Stimulated activated CD8-positive, alpha-beta memory T cell treated with anti-CD3 and anti-CD28 coated beads, Interleukin-15, amount 100 ng/mL, for 1 hour (primary cell): ENCODE measurements at places on chromosomes 2 and 18.

GRCh38 chr2:169775765-169776164 is 22.9 kb upstream of the SSB start:
- no peak for DNase-seq

DNA sequence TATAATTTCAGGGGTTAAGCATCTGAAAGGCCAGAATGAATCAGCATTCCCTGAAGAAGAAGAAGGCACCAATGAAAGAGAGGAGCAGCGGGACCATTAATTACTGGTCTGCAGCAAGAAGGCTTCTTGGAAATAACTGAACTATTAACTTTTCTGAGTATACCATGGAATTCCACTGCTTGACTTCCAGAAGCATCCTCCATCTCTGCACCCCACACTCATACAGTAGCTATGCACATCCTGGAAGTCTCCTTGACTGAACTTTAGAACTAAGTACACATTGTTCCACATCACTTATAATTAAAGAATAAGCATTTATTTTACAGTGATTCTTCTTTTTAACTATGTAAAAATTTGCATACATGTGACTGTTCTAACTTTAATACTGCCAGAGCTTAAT is 131.5 kb downstream of the PPP1R1C start:
- no peak for DNase-seq

DNA sequence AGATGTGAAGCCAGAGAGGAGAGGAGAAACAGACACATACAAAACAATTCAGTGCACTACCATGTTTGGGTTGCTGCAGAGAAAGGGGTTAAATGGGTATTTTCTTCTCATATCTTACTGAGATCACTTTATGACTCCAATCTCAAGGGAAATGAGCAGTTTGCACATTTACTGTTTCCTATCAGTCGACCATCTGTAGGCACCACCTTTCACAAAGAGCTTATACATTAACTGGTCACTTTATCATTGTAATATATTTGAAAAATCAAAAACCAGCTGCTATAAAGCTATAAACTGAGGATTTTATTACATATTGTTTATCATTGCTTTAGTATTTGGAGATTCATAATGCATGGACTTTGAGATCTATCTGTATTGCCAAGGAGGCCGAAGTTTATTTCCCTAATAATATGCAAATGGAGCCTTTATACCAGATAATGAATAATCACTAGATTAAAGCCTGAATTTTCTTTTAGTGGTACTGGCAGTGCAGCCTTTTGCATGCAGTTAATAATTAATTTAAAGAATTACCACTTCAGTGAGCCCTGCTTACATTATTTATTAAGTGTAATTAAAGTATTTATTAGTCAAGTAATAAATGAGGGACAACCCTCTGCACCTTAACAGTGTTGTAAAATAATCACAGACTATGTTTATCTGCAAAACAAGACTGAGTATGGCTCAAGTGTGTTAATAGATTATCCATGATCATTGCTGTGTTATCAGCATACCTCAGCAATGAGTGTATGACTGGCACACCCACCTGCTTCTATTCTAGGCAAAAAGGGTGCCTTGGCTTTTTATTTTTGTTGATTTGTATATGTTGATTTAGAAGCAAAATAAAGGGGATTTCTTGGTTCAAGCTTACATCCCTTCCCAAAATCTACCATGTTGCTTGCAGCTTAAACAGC is 167.7 kb upstream of the SLC14A2 start:
- no peak for DNase-seq

GRCh38 chr2:17752246-17752645 is 1.4 kb downstream of the SMC6 start:
- DNase-seq, result no peak

DNA sequence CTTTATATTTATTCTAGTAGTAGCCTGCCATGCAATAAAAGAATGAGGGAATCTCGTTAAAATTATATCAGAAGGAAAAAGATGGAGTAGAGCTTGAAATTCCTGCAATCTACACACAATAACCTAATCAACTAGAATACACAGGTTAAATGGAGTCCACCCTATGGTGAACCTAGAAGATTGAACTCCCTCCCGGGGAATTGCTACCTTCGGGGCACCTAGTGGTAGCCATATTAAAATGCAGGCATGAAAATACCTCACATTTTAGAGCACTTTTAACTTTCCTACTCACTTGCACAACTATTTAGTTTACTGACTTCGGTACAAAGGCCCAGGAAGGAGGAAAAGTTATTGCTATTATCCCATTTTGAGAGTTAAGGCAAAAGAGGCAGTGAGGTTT is 174.5 kb downstream of the SS18 start:
- DNase-seq, result no peak

DNA sequence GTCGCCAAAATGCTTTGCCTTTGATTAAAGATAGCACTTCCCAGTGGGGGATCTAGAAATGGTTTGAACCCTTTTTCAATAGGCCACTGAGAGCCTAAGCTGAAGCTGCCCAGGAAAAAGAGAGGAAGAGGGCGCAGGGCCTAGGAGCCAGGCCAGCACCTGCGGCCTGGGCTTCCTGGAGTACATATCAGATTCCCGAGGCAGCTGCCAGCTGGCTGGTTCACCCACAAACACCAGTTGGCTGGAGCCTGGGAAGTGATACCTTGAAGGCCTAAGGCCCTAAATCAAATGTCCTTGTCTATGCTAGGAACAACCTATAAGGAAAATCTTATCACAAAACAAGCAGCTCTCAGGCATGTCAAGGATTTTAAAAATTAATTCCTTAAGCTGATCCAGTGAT is 37.1 kb downstream of the ANKRD44 start:
- DNase-seq, result no peak

DNA sequence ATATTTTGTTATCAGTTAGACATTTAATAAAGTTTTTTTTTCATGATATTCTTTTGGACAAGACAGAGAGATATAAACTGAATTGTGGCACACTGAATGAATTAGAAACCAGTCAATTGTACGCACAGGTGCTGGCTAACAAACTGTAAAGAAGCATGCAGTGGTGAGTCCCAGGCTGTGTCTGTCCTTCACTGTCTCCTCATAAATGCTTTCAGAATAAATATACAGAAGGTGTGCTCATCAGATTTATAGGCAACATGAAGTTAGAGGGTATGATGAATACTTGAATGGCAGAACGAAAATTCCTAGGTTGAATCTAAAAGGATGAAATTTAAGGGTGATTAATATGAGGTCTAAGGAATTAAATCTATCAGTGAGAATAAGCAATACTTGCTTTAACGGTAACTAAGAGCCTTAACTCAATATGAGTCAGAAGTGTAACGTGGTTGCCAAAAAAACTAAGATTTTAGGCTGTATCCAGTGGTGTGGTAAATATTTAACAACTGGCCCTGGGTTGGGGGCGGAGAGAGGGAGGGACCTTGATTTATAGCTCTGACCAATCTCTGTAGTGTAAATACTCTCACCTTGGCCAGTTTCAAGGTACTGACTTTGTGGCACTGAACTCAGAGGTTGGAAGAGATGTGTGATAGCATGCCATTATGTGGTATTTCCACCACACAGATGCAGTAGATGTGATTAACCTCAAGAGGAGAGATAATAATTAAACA is 41.9 kb upstream of the AAK1 start:
- no peak for DNase-seq

DNA sequence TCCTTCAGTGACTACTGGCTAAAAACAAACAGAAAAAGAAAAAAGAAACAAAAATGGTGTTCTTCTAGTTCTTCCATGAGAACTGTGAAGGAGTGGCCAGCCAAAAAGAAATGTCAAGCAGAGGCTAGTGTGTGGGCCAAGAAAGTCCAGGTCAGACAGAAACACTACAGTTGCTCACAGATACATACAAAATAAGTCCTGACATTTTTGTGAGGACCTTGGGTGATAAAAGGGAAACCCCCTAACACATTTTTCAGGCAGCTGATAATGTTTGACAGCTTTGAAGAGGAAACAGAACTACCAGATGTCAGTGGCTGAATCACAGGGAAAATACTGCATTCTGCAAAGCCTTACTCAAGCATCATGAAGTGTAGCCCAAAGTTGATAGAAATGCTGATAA is 28.1 kb downstream of the ARHGAP25 start:
- DNase-seq, result no peak

DNA sequence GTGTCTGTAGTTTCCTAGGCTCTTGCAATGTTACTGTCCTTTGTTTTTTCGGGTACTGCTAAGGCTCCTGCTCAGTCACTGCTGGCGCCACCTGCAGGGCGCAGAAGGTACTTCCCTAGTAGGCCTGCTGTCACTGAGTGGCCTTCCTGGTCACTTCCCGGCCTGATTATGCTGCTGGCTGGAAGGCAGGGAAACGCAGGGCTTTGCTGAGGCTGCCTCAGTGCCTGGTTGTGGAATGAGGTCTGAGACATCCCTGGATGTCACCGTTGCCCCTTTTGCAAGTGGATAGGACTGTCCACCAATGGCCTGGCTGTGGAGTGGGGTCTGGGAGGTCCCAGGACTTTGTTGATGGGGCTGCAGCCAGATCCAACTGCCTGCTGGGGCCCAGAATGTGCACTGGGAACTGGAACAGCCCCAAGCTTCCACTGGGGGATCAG is 13.1 kb downstream of the DAW1 start:
- DNase-seq, result no peak

DNA sequence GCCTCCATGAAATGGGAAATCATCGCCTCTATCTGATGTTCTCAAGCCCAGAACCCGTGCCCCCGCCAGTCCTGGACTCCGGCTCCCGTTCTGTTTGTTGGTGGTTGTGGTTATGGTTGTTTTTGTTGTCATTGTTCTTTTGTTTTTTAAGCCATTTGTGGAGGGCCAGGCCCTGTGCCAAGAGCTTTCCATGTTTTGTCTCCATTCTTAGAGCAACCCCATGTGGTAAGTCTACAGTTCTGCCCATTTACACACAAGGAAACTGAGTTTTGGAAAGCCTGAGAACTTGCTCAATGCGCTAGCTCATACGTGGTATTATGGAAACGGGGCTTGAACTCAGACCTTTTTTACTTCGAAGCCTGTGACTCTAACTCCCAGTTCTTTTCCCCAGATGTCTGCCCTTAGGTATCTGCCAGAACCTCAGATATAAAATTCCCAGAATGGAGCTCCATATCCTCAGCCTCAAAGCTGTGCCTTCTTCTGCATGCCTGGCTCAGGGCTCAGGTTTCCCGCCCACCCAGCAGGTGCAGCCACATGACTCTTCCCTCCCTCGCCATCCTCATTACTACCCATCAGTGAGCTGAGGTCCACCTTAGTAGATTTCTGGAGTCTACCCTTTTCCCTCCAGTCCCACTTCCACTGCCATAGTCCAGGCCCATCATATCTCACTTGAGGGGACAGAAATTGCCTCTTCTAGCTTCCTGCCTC is 194.1 kb downstream of the KLHL29 start:
- no peak for DNase-seq

DNA sequence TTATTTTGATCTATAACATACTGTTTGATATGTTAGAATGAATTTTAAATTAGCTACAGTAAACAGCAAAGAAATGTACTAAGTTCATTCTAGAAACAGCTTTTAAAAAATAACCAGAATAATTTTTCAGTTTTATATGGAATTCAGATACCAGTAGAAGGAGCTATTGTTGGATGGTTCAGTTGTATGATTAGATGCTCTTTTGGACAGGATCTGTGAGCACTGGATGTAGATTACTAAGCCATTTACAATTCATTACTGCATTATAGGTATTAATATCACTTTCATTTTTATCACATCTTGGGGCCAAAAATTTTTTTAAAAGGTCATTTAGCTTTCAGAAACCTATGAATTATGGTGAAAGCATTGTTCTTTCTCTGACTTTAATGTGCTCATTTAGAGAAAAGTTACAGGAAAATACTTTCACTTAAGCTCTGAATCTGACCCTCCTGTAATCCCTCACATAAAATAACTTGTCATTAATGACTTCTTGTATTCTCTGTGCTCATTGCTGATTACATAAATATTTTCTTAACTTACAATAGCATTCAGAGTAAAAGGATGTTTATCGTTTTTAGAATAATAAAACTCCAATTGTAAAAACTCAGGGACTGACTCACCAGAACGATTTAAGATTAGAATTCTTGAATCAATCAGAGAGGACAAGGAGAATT is 750.2 kb downstream of the SLC4A3 start:
- DNase-seq, result no peak

GRCh38 chr2:101718993-101719571 is 21.6 kb downstream of the MAP4K4 start:
- DNase-seq, result no peak

DNA sequence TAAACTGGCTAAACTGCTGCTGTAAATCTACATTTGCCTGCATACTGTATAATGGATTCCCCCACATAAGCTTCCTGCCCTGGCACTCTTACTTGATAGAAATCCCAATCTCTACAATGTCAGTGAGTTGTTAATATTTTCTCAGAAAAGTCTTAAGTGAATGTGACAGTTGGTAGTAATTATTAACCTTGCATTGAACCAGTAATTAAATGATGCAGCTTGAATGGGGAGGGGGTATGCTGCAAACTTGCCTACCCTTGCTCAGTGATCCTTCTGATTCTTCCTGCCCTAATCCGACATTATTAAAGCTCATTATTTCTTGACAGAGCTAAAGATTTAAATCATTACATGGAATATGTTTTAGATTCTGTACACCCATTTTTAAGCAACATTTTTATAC is 119.0 kb upstream of the CDH7 start:
- no peak for DNase-seq

- no peak for DNase-seq
These were observed 391.6 kb downstream of the ADCYAP1 start for GRCh38 chr18:1296237-1296636.

- no peak for DNase-seq
These were observed 15.5 kb downstream of the HEATR5B start for GRCh38 chr2:37068686-37069085.

DNA sequence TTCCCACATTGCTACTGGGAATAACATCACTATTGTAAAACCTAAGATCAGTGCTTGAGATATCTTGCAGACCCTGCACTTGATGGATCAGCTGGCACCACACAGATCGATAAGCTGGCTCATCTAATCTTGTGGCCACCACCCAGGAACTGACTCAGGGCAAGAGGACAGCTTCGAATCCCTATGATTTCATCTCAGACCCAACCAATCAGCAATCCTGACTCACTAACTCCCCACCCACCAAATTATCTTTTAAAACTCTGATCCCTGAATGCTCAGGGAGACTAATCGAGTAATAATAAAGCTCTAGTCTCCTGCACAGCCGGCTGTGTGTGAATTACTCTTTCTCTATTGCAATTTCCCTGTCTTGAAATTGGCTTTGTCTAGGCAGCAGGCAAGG is 11.3 kb upstream of the TEX44 start:
- DNase-seq, result no peak

DNA sequence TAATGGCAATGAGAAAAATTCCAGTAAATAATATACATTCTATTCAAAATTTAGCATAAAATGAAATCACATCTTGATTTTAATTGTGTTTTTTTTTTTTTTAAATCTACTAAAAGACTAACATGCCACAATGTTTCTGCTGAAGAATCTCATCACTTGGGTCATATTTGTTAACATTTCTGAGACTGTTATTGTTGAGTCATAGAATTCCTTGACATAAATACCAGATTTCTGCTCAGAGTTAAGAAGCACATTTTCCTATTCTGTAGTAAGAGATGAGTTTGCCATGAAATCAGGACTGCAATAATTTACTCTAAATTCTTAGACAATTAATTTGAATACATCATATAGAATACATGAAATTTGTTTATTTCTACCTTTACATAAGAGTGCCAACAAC is 154.9 kb upstream of the KYNU start:
- no peak for DNase-seq
